ENCODE measurements at places on chromosomes 12 and 14.

DNA sequence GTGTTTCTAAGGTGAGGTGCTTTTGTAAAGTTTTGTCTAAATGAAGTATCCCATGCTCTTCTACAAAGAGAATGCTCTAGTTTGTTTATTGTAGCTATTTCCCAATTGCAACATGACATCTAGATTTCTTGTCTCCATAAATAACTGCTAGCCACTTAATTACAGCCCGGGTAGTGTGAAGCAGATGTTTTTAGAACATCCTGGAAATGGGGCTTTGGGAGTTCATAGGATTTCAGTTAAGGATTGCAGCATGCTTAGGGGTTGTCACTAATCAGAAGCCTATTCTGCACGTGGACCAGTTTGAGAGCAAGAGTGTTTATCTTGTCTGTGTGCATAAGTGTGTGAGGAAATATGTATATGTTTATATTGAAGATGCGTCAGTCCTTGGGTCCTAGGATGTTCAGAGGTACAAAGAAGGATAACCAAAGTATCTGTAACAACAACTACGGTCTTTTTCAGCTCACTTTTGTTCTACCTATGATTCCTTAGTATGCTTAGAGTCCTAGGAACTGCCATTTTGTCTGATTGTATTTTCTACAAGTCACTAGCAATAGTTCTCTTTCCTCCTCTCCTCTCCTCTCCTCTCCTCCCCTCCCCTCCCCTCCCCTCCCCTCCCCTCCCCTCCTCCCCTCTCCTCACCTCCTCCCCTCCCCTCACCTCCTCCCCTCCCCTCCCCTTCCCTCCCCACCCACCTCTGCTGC lies 135.3 kb downstream of the ACSS3 start:
- no peak for DNase-seq

GRCh38 chr12:131511391-131511802 lies 199.5 kb upstream of the SFSWAP start:
- DNase-seq: peak; percentile 30

- no peak for DNase-seq
These were observed 143.2 kb downstream of the SLC15A4 start for GRCh38 chr12:128680555-128680954.

DNA sequence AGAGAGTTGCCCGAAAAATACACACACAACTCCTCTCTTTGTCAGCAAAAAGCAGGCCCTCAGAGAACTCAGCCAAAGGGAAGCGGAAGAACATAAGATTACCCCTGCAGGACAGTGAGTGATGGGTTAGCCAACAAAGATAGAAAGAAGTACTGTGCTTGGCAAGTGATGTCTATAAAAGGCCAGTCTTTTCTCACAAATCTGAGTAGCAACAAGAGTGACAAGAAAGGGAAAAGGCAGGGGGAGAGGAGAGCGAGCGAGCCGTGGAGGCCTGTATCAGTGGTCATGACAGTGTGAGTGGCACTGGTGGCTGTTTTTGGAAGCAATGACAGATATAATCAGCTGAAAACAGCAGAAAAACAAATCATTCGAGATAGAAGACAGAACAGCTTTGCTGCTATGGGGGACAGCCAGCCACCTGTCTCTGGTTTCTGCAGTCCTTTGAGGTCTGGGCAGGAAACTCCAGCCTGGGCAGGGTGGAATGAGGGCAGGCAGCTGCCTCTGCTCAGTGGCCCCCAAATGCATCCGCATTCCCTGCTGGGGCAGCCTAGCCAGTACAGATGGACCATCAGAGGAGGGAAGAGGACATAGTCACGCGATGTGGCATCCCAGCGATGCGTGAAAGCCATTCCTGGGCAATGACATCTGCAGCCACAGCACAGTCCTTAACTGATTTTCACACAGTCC lies 74.7 kb downstream of the TRIM9 start:
- DNase-seq: no peak

DNA sequence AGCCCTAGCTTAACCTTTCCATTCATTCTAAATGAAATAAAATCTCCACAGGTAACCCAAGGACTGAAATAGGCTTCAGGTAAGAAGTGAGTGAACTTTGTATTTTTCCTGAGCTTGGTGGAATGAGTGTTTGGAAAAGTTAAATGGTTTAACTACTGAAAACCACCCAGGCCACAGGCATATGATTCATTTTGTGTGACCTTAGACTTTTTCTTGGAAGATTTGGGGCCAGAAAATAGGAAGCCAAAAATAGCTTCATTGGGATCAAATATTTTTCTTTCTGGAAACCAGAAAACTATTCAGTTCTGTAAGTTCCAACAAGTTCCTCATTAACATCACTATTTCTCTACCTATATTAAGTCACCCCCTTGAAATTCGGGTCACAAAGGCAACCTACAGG lies 212.6 kb downstream of the PCNX1 start:
- DNase-seq: no peak

GRCh38 chr12:89469361-89469760 lies 55.2 kb downstream of the GALNT4 start:
- no peak for DNase-seq
